Activated CD4-positive, alpha-beta T cell treated with anti-CD3 and anti-CD28 coated beads for 36 hours (primary cell): ENCODE measurements at places on chromosomes 2 and 18. TPM values are rescaled to one million over a fixed set of nuclear protein-coding genes. Genes with fewer than 3 reads are reported as not detected.

The CFAP221 gene
- total RNA-seq: not detected

The VSNL1 gene
- total RNA-seq: not detected

The WDCP gene
- 21.5 TPM for total RNA-seq

The MYO5B gene
- total RNA-seq: 0.18 TPM

The NPPC gene
- 0.35 TPM for total RNA-seq

The CAPG gene
- 28.3 TPM for total RNA-seq

The NT5DC4 gene
- total RNA-seq: not detected

The AMER3 gene
- not detected for total RNA-seq

The REG1B gene
- not detected for total RNA-seq

The C18orf54 gene
- total RNA-seq: 9.9 TPM

The SCG2 gene
- total RNA-seq: not detected

The XDH gene
- total RNA-seq: not detected

The IL36G gene
- not detected for total RNA-seq

The R3HDM1 gene
- total RNA-seq: 62.6 TPM

The IL1R2 gene
- total RNA-seq: 25.4 TPM
